ENCODE measurements at places on chromosomes 2 and 18.

- DNase-seq = no peak
Measured at GRCh38 chr2:7868836-7869235, 813.0 kb upstream of the ID2 start.

DNA sequence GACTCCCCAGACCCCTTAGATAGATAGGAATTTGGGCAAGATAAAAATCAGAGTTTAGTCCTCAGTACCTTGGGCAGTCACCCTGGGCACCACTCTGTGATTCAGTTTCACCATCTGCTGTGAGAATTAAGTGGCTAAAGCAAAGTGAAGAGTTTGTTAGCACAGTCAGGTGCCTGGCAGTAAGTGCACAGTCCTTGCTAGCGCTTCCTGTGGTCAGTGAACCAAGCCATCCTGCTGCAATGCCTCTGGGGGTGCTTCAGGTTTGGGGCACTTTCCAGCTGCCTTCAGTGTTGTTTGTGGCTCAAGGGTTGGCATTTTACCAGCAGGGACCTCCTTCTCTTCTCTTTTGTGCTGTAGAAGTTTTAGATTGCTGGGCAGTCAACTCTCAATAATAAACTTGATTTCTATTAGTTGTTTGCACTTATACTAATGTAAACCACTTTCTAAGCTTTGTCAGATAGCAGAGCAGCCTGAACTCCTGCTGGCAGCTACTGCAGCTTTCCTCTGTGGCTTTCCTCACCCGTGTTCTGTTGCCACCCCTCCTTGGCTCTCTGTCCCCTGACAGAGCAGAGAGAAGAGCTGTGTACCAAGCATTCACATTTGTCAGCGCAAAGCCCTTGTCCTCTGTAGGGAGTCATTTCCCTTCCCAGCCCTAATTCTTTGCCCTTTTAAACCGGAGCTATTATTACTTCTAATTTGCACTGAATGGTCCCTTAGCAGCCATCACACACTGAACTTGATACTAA is 48.4 kb upstream of the RMP24 start:
- DNase-seq = no peak

GRCh38 chr2:164681009-164681408 is 59.7 kb upstream of the GRB14 start:
- no peak for DNase-seq

DNA sequence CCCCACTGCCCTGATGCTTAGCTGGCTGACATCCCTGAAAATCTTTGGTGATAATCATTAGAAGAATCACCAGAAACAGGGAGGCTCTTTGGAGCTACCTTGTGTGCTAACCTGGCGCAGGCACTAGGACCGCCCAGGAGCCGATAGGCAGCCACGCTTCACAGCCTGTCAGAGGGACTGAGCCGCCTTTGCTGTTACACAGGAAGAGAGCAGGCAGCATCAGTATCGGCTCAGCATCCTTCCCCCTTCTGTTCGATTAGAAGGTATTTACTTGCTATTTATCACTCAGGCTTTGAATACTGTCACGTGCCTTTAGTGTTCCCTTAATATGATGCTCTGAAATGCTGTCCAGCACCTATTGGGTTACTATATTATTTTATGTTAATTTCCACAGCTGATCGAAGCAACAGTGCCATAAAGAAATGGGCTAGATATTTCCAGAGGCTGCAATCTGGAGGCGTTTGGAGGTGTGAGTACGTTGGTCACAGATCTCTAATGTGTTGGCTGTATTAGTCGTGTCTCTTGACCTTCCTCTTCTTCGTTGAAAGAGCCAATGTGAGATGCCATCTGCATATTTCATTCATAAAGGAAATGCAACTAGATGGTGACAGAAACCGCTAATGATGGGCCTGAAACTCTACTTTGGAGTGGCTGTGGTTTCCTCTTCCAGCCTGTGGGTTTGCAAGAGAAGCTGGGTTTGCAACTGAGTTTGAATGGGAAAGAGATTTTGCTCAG is 110.4 kb upstream of the RAB27B start:
- DNase-seq = peak; percentile 51

DNA sequence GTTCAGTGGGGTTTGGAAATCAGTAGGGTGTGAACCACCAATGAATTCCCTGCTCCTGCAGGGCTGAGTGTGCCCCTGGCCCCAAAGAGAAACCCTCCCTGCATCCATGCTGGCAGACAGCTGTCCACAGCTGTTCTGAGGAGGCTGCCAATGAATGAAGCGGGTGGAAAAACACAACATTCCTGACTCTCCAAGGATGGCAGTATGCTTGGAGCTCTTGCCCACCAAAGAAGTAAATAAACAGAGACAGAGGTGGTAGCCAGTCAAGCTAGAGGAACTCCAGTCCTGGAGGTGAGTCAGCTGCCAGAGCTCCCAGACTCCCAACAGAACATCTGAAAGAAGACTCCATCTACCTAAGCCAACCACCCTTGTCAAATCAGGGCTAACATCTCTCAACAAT is 6.2 kb downstream of the ZBTB7C start:
- no peak for DNase-seq

- no peak for DNase-seq
Measured at GRCh38 chr2:105803337-105803736, 58.6 kb downstream of the NCK2 start.
